GM03348 (cell line): ENCODE measurements at places on chromosomes 13 and 19.

DNA sequence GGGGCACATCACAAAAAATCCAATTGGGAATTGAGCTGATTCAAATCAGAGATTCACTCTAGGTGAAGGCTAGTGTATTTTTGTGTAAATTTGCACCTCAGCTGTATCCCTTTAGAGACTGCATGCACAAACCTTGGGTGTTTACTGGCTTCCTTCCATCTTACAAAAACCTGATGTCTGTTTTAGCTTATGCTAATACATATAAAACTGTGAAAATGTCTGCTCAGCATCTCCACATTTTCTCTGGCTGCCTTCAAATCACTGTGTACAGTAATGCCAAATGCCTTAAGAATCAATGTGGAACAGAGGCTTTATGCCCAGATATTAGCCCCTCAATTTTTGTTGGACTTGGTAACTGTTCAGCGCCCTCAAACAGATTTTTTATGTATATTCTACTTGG, 675.8 kb upstream of the SLITRK6 start:
- DNase-seq, result no peak

DNA sequence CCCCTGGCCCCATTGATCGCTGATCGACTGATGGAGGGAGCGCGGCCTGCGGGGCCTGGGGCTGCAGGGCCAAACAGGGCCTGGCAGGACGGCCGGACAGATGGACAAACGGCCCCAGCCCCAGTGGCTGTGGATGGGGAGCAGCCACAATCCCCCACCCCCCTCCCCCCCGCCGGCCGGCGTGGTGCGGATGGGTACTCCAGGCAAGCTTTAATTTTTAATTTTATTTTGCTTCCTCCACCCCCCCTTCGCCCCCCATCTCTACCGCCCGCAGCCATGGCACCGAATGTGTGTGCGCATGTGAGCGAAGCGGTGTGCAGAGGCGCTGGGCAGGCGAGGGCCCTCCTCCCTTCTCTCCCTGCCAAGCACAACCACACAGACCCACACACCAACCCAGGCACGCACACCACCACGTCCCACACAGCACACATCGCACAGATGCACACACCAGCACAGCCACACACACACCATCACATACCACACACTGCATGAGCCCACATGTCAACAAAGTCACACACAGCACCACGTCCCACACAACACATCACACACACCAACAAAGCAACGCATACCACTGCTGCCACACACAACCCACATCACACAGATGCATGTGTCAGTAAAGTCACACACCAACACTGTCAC, 12.4 kb downstream of the ERFL start:
- no peak for DNase-seq

DNA sequence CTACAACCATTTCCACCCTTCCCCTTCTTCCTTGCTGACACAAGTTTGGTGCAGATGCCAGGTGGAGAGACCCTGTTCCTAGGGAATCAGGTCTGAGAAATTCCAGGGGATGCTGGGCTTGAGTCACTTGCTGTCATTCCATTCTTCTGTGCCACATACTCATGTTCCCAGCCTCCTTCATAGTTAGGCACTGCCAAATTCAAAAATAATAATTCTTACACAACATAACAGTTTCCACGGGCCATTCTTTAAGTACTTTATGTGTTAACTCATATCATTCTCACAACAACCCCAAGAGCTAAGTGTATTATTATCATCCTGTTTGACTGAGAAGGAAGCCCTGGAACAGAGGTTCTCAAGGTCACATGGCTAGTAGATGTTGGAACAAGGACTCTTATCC, 27.1 kb upstream of the POMP start:
- no peak for DNase-seq

DNA sequence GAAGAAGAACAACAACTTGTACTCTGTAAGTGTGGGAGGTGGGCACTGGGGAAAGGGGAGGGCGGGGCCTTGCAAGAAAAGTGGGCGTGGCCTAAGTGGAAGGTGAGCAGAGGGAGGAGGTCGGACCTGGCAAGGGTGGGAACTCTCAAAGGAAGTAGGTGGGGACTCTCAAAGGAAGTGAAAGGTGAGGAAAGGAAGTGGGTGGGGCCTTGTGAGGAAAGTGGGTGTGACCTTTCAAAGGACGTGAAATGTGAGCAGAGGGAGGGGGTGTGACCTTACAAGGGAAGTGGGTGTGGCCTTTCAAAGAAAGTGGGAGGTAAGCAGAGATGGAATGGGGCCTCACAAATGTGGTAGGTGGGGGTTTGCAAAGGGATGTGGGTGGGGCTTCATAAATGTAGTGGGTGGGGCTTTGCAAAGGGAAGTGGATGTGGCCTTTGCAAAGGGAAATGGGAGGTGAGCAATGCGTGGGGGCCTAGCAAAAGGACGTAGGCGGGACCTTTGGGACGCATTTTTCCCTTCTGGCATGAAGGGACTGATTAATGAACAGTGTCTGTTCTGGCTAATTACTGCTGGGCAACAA, 25.9 kb downstream of the ACSBG2 start:
- DNase-seq, result no peak

DNA sequence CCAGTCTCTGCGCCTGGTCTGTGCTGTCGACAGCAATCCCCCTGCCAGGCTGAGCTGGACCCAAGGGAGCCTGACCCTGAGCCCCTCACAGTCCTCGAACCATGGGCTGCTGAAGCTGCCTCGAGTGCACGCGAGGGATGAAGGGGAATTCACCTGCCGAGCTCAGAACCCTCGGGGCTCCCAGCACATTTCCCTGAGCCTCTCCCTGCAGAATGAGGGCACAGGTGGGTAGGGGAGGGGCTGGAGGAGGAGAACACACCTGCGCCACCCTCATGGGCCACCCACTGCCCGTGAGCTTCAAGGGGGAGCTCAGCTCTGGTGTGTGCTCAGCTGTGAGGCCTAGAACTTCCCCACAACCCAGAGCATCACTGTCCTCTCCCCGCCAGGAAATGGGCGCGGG, 38.6 kb upstream of the CD33 start:
- no peak for DNase-seq

DNA sequence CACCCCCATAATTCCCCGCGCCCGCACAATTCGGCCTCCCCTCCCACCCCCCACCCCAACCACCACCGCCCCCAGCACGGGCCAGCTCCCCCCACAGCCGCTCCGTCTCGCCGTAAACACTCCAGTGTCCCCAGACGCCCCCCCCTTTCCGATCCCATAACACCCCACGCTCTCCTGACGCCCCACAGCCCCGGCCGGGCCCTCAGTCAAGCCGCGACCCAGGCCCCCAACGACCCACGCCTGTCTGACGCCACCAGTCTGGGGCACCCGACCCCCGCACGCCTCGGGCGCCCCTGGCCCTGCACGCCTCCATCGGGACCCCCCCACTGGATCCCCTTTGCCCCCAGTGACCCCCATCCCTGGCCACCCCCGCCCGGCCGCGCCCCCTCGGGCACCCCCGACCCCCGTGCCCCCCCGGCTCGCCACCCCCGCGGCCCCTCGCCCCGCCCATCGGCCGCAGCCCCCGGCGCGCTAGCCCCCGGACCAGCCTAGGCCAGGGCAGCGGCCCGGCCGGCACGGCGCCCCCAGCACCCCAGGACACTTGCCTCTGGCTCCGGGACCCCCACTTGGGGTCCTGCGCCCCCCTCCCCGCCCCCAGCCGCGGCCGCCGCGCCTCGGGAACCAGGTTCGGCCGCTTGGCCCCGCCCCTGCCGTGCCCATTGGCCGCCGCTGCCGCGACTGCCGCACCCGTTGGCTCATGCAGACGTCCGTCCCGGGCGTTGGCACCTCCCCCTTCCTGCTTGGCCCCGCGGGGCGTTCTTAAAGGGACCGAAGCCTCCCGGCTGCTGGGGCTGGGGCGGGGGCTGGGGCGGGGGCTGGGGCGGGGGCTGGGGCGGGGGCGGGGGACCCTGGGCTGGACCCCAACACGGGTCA, at the start of gene FKBP8:
Gene FKBP8 (minus strand): TSS at position 633 of the 873 bp plus-strand sequence. CDS start 1,603 bp downstream, outside the sequence.
- peak; percentile 99 for DNase-seq

GRCh38 chr19:19051478-19052213, 12.1 kb upstream of the SLC25A42 start:
- no peak for DNase-seq

DNA sequence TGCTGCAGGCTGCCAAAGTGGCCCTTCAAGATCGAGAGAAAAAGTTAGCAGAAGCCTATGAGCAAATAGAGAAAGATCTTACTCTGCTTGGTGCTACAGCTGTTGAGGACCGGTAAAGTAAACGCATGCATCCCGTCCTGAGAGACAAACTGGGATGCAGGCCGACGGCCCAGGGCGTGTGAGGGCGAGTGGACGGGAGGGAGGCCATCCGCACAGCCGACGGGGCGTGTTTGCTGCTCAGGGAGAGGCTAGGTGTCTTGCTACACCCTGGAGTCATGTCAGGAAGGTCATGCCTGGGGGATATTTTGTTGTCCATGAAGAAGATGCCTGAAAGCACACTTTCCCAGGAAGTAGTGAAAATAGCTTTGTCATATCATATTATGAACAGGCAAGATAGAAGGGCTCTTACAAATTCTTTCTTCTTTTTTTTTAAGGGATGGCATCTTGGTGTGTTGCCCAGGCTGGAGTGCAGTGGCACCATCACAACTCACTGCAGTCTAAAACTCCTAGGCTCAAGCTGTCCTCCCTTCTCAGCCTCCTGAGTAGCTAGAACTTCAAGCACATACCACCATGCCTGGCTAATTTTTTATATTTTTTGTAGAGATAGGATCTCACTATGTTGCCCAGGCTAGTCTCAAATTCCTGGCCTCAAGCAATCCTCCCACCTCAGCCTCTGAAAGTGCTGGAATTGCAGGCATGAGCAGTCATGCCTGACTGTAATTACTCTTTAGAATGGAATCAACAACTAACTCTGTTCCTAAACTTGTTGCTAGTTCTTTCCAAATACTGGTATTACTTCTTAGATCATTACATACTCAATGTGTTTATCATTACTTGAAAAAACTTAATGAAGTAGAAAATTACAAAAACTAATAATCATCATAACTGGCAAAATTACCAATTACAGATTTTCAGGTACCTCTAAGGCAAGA, 117.6 kb upstream of the MCF2L start:
- DNase-seq, result no peak

DNA sequence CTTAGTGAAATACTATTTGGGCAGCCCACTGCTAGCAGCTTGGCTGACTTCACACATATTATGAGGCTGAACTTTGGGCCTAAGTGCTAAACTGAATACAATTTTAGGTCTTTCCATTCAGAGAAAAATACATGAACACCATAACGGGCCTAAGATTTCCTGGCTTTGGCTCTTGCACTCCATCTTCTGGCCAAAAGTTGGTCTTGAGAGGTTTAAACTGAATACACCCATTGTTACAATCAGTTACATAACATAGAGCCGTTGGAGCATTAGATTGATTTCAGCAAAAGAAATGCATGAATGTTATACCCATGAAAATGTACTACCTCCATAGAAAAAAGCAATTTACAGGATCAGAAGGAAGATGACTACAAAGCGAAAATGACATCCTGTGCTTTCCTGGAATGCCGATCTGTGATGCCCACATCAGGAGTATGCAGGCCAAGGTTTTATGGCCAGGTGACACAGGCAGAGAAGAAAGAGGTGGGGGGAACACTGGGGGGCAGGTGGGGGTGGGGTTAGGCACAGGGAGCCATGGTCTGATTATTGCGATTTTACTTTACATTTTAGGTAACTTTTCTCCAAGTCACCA, 11.1 kb upstream of the SHISA2 start:
- DNase-seq, result peak; percentile 52

DNA sequence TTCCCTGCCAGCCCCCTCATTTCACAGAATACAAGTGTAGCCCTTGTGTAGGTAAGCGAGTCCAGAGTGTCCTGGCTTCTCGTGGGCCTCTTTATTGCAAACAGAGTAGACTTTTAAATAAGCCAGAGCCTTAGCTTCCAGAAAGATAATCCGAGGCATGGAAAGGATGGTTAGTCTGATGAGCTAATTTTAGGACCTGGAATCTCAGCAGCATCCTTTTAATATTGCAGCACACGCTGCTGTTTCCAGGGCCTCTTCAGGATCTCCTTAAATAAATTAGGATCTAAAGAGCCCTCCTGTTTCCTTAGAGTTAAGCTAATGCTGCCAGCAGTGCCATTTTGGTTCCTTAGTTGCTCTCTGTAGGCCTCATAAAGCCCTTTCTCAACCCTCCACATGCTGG, 99.2 kb downstream of the RFC3 start:
- no peak for DNase-seq

- no peak for DNase-seq
Observed at GRCh38 chr13:103044056-103044455, 22.2 kb downstream of the SLC10A2 start.
